Left ventricle myocardium inferior (tissue), 1 donor: ENCODE measurements at places on chromosomes 2 and 18. TPM values are rescaled to one million over a fixed set of nuclear protein-coding genes. Genes with fewer than 3 reads are reported as not detected.

RGPD3 gene
- total RNA-seq: not detected

SERPINB3 gene
- not detected for total RNA-seq

TDRD15 gene
- not detected for total RNA-seq

TRPM8 gene
- total RNA-seq: not detected
